Hematopoietic multipotent progenitor cell treated with erythropoietin and hydrocortisone succinate and interleukin-3 and kit ligand, for 6 days (in vitro differentiated cells): ENCODE measurements at places on chromosomes 1 and 21.

DNA sequence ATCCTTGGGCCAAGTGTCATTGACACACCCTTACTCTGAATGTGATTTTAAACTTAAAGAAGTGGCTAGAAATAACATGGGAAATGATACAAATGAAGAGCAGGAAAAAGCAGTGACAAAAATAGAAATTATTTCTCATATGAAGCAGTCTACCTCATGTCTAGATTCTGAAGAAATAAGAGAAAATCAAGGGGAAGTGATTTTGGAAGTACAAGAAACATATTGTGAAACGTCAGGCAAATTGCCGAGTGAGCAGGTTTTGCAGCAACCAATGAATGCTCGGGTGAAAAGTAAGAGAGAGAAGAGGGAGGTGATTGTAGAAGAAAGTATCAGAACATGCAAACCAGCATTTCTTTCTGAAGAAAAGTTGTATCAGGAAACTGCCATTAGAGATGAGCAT is 130.7 kb downstream of the MACF1 start:
- no peak for DNase-seq

DNA sequence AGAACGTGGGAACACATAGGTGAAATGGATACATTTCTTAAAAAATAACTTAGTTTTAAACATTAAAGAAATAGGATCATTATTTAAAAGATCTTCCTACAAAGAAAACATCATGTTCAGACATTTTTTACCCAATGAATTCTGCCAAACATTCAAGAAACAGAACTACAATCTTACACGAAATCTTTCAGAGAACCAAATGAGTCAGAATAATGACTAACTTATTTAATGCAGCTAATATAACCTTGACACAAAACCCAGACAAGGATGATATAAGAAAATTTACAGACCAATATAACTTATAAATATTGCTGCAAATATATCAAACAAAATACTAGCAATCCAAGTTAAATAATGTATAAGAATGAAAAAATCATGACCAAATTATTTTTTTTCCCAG is 220.1 kb upstream of the KCNK2 start:
- DNase-seq, result no peak

DNA sequence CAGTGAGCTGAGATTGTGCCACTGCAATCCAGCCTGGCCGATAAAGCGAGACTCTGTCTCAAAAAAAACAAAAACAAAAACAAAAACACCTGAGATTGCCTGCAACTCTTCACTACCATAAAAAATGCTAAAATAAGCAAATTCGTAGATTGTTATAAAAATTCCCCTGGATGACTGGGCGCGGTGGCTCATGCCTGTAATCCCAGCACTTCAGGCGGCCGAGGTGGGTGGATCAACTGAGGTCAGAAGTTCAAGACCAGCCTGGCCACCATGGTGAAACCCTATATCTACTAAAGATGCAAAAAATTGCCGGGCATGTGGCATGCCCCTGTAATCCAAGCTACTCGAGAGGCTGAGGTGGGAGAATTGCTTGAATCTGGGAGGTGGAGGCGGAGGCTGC is 10.7 kb downstream of the MED18 start:
- no peak for DNase-seq

- DNase-seq, result peak; percentile 95
Measured at GRCh38 chr21:14545906-14546480, at the start of gene SAMSN1. TSS of gene SAMSN1 (minus strand) at chr21:14546315. CDS start at chr21:14546261, 54 bp downstream.

DNA sequence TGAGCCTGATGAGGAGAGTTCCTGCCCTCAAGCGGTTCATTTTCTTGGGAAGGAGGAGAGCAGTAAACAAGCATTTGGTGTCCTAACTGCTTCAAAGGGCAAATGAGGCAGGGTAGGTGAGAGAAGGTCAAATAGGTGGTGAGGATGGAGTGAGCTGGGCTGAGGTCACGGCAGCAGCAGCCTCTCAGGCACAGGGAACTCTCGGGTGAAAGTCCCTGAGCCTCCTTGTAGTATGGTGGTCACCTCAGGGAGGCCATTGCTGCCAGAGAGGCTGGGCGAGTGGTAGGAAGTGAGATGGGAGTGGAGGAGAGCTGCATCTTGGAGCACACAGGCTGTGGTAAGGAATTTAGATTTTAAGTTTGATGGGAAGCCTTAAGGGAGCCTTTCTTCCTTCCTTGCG is 4.0 kb downstream of the ADARB1 start:
- no peak for DNase-seq

GRCh38 chr1:21775550-21775914 is 7.4 kb downstream of the USP48 start:
- DNase-seq, result no peak

GRCh38 chr1:147549526-147549925 is 8.2 kb downstream of the BCL9 start:
- DNase-seq, result no peak

DNA sequence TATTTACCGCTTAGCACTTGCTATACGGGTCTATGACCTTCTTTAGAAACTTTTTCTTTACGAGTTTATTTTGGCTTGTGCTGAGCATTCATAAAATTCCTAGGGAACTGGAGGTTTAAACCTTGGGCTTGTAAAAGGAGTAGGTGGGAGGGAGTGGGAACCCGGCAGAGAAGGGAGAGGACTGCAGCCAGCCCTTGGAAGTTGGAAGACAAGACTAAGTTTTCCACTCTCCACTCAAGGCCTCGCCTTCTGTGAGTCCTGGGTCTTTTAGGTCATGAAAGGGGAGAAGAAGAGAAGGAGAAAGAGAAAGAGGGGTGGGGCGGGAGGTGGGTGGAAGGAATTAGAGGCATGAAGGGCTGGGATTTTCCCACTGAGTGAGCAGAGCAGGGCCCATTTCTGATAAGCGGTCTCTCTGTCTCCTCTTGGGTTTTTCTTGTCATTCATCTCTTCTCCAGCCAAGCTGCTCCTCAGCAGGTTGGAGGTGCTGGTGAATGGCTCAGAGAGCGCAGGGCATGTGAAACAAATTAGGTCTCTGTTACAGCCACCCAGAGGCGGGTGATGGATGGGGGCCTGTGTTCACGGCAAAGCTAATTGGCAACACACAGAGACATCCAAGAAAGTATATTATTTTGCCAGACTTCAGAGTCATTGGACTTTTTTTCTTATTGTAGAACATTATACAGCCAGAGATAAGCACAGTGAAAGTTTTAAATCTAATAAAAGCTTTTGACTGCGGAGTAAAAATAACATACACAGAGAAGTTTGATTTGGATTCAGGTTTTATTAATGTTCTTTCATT is 247.3 kb downstream of the FOXD2 start:
- DNase-seq, result no peak

GRCh38 chr1:64961923-64962322 is 4.4 kb downstream of the JAK1 start:
- no peak for DNase-seq

- DNase-seq, result no peak
Measured at GRCh38 chr1:1216770-1217620, 3.0 kb upstream of the TNFRSF4 start.

DNA sequence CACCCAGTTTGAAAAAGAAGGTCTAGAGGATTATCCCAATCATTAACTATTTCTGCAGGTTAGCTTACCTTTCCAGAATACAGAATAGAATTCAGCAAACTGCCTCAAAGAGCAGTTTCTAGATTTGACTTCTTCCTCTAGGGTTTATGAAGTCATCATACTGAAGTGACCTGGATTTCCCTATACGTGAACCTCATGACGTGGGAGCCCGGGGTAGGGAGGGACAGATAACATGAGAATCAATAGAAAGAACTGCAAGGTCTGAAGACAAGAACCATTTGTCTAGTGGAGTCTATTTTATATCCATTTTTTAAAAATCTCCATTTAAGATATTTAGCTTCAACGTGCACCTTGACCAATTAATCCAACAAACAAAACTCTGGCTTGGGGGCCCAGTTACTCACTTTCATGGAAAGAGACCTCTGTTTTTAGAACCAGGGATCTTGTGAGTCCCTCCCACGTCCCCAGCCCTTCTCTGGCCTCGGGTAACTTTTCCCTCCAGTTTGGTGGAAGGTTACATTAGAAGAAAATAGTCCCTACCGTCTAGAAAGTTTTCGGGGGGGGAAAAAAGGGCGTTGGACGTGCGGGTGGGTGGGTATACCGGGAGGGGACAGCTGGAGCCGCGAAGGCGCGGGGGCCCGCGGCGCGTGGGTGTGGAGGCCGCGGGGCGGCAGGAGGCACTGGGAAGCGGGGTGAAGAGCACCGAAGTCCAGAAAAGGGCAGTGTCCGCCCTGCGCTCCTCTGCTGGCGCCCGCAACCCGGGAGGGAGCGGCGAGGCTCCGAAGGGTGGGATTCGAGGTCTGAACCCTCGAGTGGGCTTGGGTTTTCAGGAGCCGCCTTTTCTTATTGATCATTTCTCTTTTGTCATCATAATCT is 13.8 kb upstream of the POGZ start:
- peak; percentile 67 for DNase-seq

GRCh38 chr1:174797398-174797797 is 202.3 kb upstream of the CACYBP start:
- DNase-seq, result no peak

GRCh38 chr21:28975397-28975796 is 17.3 kb downstream of the LTN1 start:
- no peak for DNase-seq

DNA sequence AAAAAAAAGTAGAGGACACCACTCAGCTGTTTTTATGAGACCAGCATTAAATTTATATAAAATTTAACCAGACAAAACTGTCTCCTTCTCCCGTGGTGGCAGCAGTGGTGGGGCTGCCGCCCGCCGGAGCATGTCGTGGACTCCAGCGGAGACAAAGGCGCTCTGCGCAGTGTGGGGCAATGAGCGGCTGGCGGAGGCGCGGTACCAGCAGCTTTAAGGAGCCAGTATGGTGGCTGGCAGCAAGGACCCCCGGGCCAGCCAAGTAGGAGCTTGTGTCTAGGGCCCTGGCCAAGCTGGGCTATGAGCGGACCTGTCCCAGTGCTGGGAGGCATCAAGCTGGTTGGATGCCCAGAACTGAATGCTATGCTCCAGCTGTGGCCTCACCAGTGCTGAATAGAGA is 2102.9 kb downstream of the NCAM2 start:
- DNase-seq, result no peak

DNA sequence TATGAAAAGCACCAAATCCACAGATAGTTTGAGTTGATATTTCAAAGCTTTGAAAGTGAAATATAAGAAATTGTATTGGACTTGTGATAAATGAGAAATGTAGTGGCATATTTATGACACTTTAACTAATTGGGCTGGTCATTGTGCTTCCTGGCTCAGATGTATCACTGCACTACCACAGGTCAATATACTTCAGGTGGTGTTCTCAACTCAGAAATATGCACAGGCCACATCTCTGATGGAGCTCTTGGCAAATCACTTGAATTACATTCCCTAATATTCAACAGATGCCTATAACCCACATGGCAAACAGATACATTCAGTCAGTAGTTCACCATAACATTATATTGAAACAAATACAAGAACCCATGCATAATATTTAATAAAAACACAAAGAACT is 209.6 kb downstream of the LYPLAL1 start:
- no peak for DNase-seq

- peak; percentile 89 for DNase-seq
Measured at GRCh38 chr1:72282271-72283021, at the start of gene NEGR1. TSS of gene NEGR1 (minus strand) at chr1:72282539.
